ENCODE measurements at places on chromosomes 12 and 14. TPM values are rescaled to one million over a fixed set of nuclear protein-coding genes. Genes with fewer than 3 reads are reported as not detected.
A peak's percentile ranks its signal among the peaks of the same experiment; 100 is the strongest.

Gene PTPRO
- not detected for total RNA-seq

Gene TMTC3
- 36.5 TPM for total RNA-seq

DNA sequence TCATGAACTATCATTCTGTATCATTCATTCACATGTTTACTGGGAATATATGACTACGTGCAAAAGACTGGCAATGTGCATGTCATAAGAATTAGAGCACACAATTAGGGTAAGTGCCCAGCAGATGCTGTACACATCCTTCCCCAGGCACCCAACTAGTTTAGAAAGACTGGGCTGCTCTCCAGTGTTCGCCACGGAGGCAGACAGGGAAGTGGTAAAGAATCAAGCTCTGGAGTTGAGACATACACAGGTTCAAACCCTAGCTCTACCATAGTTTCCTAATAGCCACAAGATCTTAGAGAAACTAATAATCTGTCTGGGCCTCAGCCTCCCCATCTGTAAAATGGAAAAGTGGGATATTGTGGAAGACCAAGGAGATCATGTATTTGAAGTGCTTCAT is 6.8 kb downstream of the TMCC3 start:
- no peak for DNase-seq

GRCh38 chr12:68297929-68298328 is 34.2 kb downstream of the MDM1 start:
- no peak for DNase-seq

GRCh38 chr14:45940318-45940717 is 687.3 kb upstream of the MIS18BP1 start:
- no peak for DNase-seq

Gene MAP3K9
- total RNA-seq: 0.11 TPM

- DNase-seq: no peak
Measured at GRCh38 chr12:6265038-6265405, 45.5 kb upstream of the PLEKHG6 start.

- no peak for DNase-seq
Measured at GRCh38 chr14:92599811-92600210, 86.2 kb downstream of the RIN3 start.

Gene KLHDC2
- 29.2 TPM for total RNA-seq

GRCh38 chr14:103562179-103562428 is 353 bp downstream of the BAG5 start:
- peak; percentile 76 for DNase-seq

Gene PPM1H
- total RNA-seq: 4.9 TPM

DNA sequence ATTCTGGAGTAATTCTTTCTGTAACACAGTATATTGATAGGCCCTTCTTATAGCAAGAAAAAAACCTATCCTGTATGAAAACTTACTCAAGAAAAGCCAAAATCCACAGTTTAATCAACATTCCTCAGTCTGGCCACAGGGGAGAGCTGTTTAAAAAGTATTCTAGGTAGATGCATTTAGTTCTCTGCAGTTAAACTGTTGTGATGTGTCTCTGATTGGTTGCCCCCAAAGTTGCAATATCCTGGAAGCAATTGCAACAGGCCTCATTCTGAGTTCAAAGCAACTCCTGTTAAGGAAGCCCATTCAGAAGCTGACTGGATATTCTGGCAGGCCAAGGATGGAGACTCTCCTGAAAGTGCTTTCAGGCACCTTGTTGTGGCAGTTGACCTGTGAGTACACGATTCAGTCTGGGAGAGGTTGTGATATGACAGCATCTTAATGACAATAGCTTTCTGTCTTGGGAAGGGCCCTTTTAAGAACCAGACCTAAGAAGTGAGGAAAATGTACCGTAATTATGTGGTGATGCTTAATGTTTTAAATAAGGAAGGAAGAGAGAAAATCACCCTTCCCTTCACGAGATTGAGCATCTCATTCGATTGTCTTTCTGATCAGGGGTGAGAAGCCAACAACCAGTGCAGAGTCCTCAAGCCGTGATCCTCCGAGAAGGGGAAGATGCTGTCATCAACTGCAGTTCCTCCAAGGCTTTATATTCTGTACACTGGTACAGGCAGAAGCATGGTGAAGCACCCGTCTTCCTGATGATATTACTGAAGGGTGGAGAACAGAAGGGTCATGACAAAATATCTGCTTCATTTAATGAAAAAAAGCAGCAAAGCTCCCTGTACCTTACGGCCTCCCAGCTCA is 420.7 kb downstream of the DAD1 start:
- DNase-seq: no peak

DNA sequence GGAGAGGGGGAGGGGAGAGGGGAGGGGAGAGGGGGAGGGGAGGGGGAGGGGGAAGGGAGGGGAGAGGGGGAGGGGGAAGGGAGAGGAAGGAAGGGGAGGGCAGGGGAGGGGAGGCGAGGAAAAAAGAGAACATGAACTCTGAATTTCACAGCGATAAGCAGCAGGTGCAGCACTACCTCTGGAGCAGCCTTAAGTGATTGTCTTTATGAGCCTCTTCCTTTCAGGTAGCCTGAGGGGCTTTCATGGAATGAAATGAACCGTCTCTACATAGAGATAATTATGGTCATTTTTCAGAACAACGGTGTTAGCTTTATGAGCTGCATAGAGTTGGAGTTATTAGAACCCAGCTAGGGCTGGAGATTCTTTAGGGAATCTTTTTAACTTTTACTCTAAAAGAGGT is 18.1 kb upstream of the PTCSC3 start:
- DNase-seq: no peak

Data from endothelial cell of umbilical vein (primary cell).